ENCODE measurements at places on chromosomes 5 and 9.

- DNase-seq = no peak
Observed at GRCh38 chr9:131685753-131686706, 53.8 kb downstream of the RAPGEF1 start.

- peak; percentile 47 for DNase-seq
Observed at GRCh38 chr5:175444060-175444904, at the start of gene DRD1. TSS of gene DRD1 (minus strand) at chr5:175444182. CDS start at chr5:175443099, 1,083 bp downstream.

- DNase-seq = peak; percentile 3
Observed at GRCh38 chr9:32738501-32739172, 44.7 kb upstream of the TMEM215 start.

DNA sequence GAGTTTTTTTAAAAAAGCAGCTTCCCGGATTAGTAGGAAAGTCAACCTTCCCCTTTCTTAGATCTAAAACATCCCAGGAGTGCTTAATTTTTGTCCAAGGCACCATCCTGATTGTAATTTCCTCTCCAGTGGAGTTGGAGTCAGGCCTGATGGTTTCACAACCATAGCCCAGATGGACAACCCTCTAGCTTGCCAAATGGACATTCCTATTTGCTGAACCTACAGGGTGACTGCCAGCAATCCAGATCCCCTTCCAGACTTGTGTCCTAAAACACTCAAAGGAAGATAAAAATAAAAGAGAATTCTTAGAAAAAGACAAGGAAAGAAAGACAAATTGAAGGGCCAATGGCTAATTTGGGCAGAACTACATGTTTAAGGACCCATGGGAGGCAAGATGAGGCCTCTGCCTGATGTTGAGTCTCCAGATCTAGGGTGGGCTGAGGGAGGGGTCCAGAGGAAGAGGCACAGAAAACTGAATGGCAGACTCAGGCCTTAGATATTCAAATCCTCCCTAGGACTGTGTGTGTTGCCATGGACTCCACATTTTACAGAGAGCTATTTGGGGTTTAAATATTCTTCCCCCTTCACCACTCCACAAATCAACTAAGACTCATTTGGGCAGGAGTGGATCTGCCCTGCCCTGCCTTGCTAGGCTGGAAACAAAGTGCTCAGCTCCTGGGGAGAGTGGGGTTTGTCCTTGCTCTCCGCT, 38.5 kb upstream of the SLC44A1 start:
- peak; percentile 82 for DNase-seq

- no peak for DNase-seq
Observed at GRCh38 chr5:151612689-151613427, 21.7 kb upstream of the FAT2 start.

DNA sequence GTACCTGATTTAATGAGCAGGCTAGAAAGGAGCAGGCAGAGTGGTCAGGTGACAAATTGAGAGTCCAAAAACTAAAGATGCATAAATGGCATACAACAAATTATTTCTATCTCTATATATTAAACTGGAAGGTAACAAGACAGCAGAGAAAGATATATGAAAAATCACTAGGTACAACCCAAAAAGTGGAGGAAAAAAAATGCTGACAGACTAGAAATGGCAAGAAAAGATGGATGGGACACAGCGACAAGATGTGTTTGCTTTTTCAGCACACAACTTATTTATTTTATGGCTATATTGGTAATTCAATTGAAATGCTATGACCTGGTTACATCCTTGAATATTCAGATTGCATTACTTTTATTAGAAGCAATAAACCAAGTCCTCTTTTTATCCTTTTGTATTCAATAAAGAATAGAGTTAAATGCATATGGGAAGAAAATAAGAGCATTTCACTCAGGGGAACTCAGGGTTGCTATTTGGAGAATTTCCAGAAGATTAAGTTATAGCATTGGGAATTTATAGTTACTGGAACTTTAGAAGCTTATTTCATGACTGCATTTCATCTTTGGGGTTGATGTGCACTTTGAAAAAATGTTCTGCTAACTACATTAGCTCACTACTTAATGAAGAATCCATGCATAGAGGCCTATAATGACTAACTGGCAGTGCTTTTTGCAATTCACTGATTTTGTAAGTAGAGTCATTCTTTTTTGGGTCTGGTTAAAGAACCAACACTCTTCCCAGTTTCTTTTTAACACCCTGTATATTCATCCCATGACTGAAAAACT, 566.6 kb upstream of the TUSC1 start:
- DNase-seq = no peak

- peak; percentile 79 for DNase-seq
Observed at GRCh38 chr5:33299621-33300208, 141.1 kb upstream of the TARS1 start.

DNA sequence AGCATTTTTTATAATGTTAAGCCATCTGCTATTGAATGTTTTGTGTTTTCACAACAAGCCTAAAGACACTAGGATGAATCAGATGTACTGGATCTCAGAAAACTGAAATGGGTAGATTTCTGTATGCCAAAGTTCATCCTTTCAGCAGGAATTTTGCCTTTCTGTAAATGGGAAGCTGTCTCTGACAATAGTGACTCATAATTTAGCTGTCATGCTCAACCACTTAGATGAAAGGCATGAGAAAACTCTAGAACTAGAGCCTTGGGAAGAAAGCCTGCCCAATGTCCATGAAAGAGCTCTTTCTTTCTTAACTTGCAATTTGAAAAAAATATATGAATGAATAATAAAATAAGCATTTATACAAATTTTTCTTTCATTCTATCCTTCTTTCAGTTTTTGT, 616.0 kb upstream of the EDIL3 start:
- peak; percentile 22 for DNase-seq

- DNase-seq = peak; percentile 26
Observed at GRCh38 chr5:128446-128845, 36.5 kb downstream of the PLEKHG4B start.

GRCh38 chr9:122118343-122119165, 25.4 kb upstream of the TTLL11 start:
- DNase-seq = no peak

GRCh38 chr5:10046676-10047075, 203.0 kb downstream of the ATPSCKMT start:
- DNase-seq = no peak

DNA sequence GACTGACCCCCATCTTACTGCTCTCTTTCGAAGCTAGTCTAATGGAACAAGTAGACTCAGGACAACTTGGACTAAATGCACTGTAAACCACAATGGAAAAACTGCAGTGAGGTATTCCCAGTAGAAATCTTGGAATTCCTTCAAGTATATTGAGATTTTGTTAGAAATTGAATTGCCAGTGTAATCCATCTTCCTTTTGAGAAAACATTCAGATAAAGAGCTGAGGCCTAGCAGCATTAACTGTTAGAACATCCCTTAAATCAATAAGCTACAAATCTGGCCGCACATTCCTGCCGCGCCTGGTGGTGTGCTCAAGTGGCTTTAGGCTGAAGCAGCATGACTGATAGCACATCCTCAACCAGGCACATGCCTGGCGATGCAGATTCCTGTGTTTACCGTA, 29.3 kb downstream of the PPIC start:
- DNase-seq = peak; percentile 9

DNA sequence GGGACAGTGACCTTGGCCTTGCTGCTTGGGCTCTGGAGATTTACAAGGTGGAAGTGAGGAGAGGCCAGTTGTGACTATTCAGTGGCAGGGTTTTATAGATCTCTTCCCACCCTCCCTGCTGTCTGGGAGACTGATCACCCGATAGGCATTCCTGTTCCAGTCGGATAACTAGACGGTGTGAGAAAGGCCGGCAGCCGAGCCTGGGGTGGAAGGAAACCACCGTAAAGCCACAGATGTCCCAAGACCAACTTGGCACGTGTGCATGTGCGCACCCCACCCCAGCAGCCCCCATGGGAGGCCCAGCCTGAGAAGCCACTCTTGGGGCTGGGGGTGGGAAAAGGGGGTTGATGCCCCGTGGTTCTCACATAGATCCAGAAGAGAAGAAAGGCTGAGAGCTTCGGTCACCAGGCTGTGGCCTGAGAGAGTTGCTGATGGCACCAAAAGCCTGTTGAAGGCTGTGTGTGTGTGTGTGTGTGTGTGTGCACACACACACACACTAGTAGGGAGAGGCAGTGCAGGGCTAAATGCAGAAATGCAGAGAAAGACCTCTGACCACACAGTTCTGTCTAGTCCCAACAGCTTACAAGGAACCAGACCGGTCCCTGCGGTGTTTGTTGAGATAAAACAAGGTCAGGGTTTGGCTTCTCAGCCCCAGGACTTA, 225.8 kb downstream of the FANCC start:
- DNase-seq = peak; percentile 87

- DNase-seq = peak; percentile 29
Observed at GRCh38 chr5:178201221-178201926, 3.0 kb upstream of the HNRNPAB start.

- no peak for DNase-seq
Observed at GRCh38 chr5:150219142-150219541, 29.3 kb downstream of the SLC6A7 start.

DNA sequence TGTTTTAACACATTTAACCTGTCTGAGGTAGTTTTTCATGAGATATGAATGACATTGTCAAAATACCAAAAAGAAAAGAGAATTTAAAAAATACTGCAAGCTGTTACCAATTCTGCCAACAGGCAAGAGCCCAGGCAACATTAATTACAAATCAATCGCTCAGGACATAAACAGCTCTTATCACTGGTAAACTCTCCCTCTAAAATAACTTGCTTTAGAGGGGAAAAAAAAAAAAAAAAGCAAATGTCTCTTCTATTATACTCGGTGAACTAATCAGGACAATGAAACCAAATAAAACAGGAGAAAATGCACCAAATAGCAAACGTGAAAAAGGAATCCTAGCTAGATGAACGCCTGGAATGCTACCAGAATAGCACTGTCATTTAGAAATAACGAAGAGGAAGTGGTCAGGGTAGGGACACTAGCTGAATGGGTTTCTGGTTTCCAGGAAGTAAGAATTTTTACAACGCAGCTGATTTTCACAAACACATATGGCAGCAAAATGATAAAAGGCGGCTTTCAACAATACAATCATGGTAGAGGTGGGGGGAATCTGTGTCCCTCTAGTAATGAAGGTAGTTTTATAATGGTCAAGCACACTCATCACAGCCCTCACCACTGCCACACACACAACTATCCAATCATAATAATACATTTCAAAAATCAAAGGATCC, 94.9 kb downstream of the DENND1A start:
- DNase-seq = peak; percentile 28

DNA sequence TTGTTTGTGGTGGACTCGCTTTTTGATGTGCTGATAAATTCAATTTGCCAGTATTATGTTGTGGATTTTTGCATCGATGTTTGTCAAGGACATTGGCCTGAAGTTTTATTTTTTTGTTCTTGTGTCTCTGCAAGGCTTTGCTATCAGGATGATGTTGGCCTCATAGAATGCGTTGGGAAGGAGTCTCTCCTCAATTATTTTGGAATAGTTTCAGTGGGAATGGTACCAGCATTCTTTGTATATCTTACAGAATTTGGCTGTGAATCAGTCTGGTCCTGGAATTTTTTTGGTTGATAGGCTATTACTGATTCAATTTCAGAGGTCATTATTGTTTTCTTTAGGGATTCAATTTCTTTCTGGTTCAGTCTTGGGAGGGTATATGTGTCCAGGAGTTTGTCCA, 141.4 kb upstream of the RGS7BP start:
- DNase-seq = no peak

- no peak for DNase-seq
Observed at GRCh38 chr9:131804826-131805225, 65.0 kb upstream of the RAPGEF1 start.

- DNase-seq = peak; percentile 9
Observed at GRCh38 chr5:67581203-67581602, 384.6 kb upstream of the CD180 start.

- DNase-seq = peak; percentile 44
Observed at GRCh38 chr5:8908055-8908683, 637.7 kb downstream of the SEMA5A start.

- no peak for DNase-seq
Observed at GRCh38 chr5:56532466-56532865, 282.9 kb upstream of the MAP3K1 start.

DNA sequence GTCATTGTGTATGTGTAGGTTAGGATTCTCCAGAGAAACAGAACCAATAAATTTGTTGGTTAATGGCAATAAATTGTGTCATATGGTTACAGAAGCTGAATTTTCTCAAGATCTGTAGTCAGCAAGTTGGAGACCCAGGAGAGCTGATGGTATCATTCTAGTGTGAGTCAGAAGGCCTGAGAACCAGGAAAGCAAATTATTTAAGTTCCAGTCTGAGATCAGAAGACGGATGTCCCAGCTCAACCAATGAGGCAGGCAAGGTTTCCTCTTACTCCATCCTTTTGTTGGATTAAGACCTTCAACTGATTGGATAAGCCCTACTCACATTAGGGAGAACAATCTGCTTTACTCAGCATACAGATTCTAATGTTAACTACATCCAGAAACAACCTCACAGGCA, 656.3 kb downstream of the ANXA1 start:
- DNase-seq = peak; percentile 26

GRCh38 chr5:110371725-110372041, 354.8 kb downstream of the TMEM232 start:
- no peak for DNase-seq

- DNase-seq = no peak
Observed at GRCh38 chr9:17900606-17901005, 321.7 kb downstream of the SH3GL2 start.

DNA sequence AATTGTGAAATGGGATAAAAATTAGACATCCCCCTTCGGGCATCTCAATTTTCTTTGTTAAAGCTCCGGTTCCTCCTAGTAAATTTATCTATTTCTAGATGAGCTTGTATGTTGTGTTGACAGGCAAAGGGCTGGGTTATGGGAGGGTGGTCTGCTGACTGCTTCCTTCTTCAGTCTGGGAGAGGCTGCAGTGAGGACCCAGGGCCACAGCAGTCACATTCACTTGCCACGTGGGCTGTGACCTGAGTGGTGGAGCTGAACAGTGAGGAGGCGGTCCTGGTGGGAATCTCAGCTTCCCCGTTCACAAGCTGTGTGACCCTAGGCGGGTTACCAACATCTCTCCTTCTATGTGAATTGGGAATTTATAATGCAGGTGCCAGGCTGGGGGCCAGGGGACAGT, 57.5 kb upstream of the RXRA start:
- DNase-seq = no peak

DNA sequence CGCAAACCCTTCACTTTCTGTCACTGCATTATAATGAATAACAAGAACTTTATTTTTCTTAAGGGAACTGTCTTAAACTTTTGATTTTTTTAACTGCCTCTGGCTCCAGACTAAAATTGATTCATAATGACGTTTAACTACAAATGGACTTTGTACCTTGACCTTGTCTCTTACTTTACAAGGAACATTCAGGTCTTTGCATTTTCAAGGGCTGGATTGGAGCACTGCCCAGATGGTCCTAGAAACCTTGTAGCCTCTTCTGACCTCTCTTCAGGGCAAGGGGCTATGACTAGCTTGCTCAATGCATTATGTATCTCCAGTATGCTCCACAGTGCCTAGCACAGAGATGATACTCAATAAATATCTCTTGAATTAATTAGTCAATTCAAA, 612.6 kb upstream of the CLINT1 start:
- DNase-seq = no peak

- DNase-seq = no peak
Observed at GRCh38 chr5:50927953-50928352, 261.5 kb downstream of the PARP8 start.

DNA sequence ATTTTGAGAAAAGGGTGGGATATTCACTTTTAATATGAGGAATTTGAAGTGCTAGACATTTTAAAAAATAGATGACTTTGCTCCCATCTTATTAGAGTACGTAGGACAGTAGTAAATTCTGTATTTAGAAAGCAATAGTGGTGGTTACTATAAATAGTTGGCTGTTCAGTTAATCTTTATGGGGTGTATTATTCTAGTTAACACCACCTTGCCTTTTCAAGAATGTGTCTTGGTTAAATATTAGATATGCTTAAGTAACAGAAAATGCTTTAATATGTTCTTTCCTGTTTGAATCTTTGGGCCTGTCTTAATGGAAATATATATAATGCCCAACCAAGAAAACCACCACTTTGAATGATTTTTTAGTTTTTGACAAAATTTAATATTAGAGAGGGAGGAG, 608.7 kb upstream of the FAM174A start:
- no peak for DNase-seq
